Cortex of kidney (tissue), 1 donor: ENCODE measurements at places on chromosomes 1 and 21.

- no peak for DNase-seq
These were observed 50.8 kb downstream of the CRP start for GRCh38 chr1:159663552-159663951.

DNA sequence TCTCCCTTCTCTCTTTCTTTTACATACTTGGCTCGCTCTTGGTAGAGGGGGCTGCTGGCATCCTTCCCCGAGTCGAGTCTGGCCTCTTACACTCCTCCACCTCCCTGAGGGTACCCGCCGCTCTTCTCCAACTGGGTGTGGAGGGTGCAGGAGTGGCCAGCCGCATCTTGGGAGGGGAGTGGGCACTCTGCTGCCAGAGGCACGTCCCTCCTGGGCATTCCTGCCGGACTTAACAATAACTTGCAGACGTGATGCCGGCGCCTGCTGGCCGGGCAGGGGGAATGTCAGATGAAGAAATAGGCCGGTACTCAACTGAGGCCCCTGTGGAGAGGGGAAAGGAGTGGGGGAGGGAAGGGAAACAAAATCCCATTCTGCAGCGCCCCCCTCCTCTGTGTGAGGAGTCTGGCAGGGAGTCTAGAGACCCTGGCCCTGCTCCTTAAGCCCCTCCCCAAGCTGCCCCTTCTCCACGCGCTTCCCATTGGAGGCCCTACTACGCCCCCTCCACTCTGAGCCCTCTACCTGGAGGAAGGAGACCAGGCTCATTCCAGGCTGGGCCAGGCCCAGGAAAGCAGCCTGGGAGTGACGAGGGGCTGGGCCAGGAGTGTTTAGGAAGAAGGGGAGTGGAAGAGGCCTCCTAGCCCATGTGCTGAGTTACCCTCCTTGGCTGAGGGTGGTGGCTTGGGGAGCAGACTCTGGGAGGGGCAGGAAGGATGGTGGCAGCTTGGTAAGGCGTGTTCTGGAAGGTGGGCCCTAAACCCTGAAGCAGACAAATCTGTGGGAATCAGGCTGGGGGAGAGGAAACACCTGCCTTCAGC lies 1.8 kb downstream of the ATP2B4 start:
- DNase-seq: no peak

GRCh38 chr1:224616756-224617409 lies 766 bp downstream of the CNIH3 start:
- DNase-seq: no peak

GRCh38 chr1:159790237-159790917 lies 9.6 kb downstream of the DUSP23 start:
- DNase-seq: no peak

- DNase-seq: no peak
These were observed 2.2 kb downstream of the SHISA4 start for GRCh38 chr1:201890806-201891450.

GRCh38 chr1:25080294-25081209 lies 150.5 kb upstream of the RUNX3 start:
- DNase-seq: no peak

GRCh38 chr1:16092097-16092922 lies 18.9 kb upstream of the FAM131C start:
- no peak for DNase-seq

- DNase-seq: no peak
These were observed 18.6 kb downstream of the NDUFS5 start for GRCh38 chr1:39044762-39045161.

GRCh38 chr1:31651089-31651420 lies 6.4 kb upstream of the PEF1 start:
- DNase-seq: no peak

- no peak for DNase-seq
These were observed 290.3 kb downstream of the CHRM3 start for GRCh38 chr1:239676522-239677273.

DNA sequence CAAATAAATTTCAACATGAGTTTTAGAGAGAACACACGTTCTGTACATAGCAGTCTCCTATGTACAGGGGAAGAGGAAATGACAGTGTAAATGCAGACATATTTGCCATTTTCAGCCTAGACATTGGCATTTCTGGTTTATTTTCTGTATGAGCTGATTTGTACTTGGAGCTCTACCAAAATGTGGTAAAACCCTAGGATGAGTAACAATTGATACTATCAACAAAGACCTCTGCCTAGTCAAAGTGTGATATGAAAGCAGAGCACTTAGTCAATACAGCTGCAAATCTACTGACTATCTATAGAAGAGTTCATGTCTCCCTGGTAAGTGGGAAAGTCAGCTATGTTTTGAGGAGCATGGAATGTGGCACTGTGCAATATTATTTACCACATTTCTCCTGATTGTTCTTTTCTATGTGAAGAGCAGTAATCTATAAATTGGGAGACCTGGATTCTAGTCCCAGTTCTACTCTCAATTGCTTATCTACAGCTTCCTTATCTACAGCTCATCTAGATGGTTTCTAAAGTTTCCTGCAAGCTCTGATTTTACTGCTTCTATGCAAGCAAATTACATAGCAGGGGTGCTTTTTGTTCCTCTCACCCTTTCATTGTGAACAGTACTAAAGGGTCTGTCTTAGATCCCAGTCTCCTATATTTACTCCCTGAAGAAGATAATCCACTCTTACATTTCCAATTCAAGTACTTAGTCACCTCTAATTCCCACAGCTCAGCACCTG lies 334.2 kb downstream of the NTNG1 start:
- no peak for DNase-seq

DNA sequence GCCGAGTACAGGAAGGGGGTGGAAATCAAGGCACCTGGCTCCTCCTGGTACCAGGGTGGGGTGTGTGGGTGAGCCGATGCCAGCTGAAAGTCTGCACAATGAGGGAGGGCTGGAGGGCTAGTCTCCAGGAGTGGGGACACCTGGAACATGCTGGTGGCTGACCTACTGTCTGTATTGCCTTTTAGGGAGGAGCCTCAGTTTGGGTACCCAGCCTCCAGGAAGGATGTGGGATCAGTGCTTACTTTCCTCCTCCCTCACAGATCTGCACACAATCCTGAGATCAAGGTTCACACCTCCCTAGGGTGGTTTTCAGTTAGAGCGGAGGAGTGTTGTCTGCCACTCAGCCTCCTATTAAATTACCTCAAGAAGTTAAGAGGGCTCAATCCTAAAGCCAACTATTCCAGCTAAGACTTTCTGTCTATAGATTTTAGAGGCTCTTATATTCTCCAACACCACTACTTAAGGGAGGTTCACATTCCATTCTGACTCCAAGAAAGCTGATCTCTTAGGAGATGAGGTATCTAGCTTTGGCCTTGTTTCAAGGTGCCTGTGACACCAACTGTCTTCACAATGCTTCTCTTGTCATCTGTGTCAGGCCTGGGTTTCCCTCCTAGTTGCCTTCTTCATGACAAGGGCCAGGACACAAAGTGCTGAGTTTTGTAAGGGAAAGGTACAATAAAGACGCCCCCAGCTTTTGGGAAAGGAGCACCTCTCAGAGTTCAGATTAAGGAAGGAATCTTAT lies 15.7 kb downstream of the SSR2 start:
- DNase-seq: no peak

- DNase-seq: no peak
These were observed 159.8 kb upstream of the ZRANB2 start for GRCh38 chr1:71240656-71241055.

DNA sequence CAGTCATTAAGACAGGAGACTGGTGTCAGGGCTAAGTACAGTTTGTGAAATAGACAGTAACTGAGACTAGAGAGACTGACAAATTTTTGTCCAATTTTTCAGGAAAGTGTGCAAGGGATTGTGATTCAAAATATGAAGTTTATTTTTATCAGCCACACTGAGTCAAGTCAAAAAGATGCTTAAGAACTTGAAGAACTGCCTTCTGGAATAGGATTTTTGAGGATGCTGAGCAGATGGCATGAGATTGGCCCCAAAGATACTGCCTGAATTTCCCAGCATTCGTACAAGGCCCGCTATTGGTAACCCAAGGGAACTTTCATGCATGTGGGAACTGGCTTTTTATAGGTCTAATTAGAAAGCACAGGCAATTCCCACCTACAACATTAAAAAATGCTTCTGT lies 610.0 kb downstream of the LMO4 start:
- DNase-seq: no peak
